ENCODE measurements at places on chromosomes 7 and 10.

DNA sequence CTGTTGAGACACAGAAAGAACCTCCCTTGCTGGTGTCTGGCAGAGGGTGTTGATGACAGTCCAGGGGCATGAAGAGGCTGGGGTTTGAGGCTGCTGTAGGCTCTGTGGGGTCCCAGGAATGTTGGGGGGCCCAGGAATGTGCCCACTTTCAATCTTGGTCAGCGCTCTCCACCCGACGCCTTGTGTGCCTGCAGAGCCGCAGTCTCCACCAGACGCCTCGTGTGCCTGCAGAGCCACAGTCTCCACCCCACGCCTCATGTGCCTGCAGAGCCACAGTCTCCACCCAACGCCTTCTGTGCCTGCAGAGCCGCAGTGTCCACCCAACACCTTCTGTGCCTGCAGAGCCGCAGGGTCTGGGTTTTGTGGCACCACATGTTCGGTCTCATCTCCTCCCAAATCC is 84.0 kb downstream of the ADARB2 start:
- DNase-seq = no peak

DNA sequence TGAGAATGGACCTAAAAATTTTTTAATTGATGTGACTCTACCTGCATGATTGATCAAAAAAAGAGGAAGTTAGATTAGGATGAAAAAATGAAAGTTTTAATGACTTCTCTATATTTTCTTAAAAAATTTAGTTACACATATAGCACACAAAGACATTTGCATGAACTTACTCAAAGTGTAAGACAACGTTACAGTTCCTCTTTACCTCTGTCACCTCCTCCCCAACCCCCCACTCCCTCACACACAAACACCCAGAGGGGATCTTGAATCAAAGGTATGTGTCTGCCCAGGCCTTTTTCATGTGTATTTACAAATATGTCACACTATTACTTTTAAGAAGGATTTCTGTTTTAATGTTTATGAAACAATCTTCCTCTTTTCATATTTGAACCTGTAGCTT is 20.6 kb upstream of the CDCA7L start:
- DNase-seq = no peak

DNA sequence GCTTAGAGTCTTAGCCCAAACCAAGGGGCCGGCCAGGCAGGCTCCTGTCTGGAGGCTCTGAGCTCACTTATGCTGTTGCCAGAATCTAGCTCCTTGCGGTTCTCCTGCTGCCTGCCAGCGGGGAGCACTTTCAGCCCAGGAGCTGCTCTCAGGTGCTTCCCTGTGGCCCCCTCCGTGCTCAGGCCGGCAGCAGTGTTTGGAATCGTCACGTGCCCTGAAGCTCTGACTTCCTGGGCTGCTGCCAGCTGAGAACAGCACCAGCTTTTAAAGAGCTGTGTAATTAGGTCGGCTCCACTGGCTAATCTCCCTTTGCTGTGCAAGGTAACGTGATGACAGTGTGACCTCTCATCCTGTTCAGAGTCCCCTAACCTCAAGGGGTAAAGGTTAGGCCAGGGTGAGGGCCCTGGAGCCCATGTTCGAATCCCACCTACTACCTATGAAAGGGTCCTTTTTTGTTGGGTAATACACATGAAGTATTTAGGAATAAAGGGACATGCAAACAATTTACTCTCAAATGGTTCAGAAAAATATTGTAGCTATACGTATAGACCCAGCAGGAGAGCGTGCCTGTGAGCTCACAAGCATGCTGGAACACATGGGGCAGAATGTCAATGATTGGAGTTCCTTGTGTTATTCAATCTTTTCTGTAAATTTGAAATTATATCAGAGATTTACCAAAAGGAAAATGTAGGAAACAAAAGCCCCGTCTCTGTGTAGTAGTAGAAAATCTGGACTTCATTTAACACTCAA is 16.6 kb downstream of the ZNF862 start:
- no peak for DNase-seq

- no peak for DNase-seq
Observed at GRCh38 chr7:42502022-42502421, 265.0 kb upstream of the GLI3 start.

DNA sequence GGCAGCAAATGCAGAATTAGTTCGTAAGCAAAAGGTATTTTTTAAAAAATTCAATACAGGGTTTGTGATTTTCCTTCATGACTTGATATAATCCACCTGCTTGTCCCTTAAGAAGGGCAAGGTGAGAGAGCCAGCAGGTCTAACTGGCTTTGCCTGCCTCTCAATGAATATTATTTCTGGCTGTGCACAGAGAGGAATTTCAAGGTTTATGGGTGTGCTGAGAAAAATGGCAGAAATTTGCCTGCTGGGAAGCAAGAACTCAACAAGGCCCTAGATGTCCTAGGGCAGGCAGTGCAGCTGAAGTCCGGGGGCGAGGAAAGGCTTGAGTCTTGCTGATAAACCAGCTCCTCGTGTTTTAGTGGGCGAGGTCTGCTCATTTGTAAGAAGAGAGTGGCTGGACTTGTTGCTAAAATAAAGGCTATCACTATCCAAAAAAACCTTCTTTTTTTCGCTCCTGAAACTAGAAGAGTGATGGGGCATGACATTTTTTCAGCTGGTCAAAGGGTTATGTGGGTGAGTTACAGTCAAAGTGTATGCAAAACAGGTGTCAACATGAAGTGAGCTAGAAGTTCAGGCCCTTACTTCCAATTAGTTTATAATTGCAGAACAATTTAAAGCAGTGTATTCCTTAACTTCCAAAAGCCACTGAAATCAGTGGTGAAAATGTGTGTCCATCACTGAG is 385.8 kb upstream of the KLF6 start:
- no peak for DNase-seq

- DNase-seq = peak; percentile 31
Observed at GRCh38 chr10:63143987-63144386, 10.9 kb downstream of the NRBF2 start.

DNA sequence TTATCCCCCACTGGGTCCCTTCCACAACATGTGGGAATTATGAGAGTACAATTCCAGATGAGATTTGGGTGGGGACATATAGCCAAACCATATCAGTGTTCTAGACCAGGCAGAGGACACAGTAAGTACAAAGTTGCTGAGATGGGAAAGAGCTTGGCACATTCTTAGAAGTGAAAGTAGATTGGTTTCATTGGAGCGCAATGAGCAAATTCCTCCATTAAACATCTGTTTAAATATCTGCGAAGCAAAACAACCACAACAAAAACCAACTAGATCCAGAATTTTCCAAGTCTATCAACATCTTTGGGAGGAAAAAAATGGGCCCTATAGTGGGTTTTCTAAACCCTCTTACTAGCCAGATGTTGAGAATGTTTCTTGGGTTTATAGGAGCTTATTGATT is 80.0 kb upstream of the STEAP1B start:
- DNase-seq = no peak

DNA sequence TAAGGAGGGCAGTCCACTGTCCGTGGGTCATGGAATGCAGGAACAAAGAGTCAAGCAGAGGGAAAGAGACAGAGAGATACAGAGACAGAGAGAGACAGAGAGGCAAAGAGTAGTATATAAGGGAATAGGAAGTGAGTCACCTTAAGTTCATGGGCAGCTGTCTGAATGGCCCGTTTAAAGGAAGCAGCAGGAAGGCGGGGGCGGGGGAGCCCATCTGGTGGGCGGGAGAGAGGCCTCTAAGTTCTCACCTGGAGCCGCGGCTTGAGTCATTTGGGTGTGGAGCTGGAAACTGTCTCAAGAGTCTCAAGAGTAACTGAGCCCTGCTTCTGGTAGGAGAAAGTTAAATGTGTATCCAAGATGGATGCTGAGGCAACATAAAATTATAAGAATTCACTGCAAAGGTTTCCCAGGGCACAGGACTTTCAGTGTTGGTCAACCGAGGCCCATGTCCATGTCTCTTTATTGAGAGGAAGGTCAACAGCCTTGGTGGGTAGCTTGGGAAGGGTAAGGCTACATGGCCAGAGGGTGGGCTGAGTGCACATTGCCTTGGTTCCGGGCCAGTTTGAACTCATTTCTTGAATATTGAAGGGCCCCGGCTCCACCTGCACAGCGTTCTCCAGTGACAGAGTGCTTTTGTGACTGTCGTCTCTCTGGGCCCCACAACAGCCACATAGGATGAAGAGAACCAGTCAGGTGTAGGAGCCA is 85.5 kb upstream of the CACUL1 start:
- DNase-seq = peak; percentile 11

DNA sequence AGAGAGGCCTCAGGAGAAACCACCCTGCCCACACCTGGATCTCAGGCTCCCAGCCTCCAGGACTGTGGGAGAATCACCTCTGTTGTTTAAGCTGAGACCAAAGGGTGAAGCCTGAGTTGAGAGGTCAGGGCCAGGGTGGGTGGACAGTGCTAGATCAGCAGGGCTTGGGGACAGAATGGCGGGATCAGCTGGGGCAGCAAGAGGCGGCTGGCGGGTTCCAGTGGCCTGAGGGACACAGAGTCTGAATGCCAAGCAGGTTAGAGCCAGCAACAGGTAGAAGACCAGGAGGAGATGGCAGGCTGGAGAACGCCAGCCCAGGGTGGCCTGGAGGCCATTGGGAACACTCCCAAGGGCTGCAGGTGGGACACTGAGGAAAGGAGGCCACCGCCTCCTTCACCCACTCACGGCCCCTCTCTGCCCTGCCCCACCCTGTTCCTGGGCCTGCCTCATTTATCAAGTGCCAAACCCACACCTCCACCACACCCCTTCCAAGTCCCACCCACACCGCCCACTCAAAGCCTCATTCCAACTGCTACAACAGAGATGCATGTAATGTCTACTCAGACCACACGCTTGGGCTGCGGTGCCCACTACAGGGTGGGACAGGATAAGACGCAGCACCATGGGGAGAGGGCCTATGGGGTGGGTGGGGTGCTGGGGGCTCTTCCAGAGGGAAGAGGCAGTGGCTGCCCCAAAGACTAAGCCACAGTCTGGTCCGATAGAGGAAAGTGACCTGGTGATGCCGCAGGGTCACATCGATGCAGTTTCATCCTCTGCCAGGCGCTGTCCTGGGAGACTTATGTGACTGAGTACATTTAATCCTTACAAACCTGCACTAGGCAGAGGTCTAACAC is 173.9 kb downstream of the TNS3 start:
- DNase-seq = no peak

GRCh38 chr10:82866424-82867020 is 991.5 kb downstream of the NRG3 start:
- DNase-seq = no peak

GRCh38 chr10:60524541-60524940 is 134.9 kb upstream of the ANK3 start:
- no peak for DNase-seq

DNA sequence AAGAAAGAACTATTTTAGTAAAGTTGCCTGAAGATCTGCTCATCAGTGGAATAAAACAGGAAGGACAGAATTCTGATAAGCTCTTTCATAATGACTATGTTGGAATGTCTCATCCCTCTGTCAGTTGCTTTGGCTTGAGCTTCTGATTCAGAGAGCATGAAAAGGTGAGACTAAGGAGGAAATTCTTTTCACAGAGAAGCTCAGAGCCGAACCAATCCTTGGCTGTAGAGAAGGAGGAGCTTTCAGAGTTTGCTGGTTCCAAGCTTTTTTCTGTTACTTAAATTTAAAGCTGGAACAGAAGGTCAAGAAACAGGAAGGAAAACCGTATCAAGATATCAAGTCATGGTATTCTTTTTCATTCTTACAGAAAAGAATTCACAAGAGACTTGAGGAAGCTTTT is 24.0 kb downstream of the GSTO2 start:
- peak; percentile 63 for DNase-seq

- DNase-seq = peak; percentile 79
Observed at GRCh38 chr10:101848894-101849351, 5.3 kb upstream of the KCNIP2 start.

GRCh38 chr7:131222171-131222570 is 105.5 kb upstream of the MKLN1 start:
- no peak for DNase-seq

GRCh38 chr7:97064972-97065587 is 40.4 kb upstream of the DLX5 start:
- DNase-seq = peak; percentile 75

DNA sequence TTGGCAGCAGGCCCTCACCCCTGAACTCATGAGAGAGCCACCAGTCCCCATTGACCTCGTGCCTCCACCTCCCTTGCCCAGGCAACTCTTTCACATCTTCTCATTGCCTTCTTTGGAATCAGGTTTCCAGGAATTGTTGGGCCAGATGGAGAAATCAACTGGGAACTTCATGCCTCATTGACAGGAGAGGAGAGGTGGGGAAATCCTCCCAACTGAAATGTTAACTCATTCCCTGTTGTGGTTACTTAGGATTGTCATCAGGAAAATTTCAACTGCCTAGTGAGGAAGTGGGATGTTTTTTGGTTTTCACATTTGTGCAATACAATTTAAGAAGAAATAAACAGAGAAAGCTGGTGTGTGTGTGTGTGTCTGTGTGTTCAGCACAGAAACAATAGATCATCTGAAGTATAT is 106.6 kb upstream of the INHBA start:
- peak; percentile 54 for DNase-seq

GRCh38 chr7:5222841-5223411 is 32.9 kb downstream of the WIPI2 start:
- no peak for DNase-seq

DNA sequence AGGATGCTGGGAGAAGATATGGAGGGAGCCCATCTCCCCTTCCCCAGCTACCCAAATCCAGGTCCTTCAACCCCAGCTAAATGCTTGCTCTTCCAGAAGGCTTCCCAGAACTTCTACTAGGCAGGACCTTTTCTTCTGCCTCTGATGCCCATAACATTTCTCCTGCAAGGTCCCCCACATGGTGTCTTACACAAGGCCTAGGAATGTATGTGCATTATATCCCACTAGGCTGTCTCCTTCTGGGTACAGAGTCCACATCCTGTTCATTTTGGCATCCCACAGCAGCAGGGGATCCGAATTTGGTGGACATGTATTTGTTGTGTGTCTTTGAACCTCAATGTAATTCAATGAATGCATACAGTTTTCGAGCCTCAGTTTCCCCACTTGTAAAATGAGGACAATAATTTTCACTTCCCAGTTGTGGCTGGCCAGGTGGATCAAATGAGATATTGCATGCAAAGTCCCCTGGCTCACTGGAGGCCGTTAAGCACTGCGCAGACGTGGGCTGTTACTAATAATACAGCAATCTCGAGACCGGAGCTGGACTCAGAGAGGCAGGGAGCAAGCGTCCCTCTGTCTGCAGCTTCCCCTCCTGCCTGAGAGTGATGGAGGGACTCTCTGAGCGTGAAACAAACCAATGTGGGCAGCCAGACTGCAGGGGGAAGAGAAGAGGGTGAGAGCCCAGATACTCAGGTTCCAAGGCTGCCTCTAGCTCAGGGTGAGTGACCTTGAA is 18.6 kb upstream of the YWHAG start:
- no peak for DNase-seq

GRCh38 chr7:140604760-140605159 is 35.9 kb downstream of the DENND2A start:
- no peak for DNase-seq
